ENCODE measurements at places on chromosomes 13 and 19. TPM values are rescaled to one million over a fixed set of nuclear protein-coding genes. Genes with fewer than 3 reads are reported as not detected.

DNA sequence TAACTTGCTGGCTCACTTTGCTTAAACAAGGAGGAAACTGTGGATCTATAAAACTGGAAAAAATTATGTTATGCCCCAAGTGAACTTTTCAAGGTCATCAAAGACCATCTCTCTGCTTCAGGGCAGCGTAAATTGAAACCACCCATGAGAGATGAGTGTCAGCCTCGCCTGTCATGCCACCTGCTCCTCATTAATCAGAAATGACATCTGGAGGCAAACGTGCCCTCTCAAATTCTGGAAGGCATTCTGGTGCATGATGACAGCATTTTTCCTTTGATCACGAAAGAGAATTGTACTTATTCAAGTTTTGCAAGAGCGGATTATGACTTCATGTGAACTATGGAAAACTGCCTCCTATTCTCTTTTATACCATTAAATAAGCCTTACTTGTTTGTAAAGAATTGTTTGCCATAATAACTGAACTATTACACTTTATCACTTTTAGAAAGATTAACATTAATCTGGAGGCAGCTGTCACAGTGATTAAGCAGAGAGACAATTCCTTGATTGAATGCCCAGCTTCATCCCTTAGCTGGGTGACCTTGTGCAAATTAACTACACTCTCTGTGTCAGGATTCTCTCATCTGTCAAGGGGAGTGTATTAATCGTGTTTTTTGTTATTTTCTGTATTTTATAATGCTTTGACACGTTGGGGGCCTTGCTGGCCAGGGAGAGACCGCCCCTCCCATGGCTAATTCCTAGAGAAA, 17.0 kb upstream of the SACS start:
- no peak for DNase-seq

Gene CATSPERD
- total RNA-seq: not detected

DNA sequence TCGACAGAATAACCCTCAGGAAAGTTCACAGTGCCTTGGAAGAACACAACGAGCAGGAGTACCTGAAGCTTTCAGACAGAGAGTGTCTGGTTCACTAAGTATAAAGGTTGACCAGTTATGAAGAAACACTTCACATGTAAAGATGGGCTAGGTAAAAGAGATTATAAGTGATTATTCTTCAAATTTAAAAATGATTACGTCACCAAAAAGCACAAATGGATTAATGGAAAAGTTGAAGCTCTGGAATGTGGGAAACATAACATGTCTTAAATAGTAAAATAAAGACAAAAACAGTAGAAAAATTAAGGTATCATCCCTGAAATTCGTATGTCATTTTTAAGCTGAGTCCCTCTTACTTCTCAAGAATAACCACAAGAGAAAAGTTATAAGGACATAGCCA, 643.9 kb upstream of the KLF12 start:
- DNase-seq: no peak

Gene C1QTNF9
- 3.9 TPM for total RNA-seq

GRCh38 chr13:73054712-73055111, 4.1 kb upstream of the KLF5 start:
- no peak for DNase-seq

GRCh38 chr13:77291774-77292173, 35.1 kb downstream of the MYCBP2 start:
- no peak for DNase-seq

GRCh38 chr13:83666141-83666540, 216.1 kb downstream of the SLITRK1 start:
- no peak for DNase-seq

DNA sequence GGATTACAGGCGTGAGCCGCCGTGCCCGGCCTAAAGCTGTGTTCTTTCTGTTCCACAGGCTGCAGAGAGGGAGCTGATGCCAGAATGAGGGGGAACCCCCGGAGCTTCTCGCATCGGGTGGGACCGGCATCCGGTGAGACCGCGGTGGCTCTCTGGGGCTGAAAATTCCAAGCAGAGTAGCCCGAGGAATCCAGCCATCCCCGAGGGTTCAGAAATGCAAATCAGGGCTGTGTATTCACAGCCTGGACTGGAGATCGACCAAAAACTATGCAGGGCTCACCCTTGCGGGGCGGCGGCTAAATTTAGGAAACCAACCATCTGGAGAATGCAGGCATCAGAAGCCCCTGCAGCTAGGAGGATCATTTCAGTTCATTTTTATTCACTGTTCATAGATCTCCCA, 99.2 kb downstream of the GNG7 start:
- DNase-seq: peak; percentile 77

Gene CACNA1A
- 0.42 TPM for total RNA-seq

Gene GIPC3
- total RNA-seq: 1.9 TPM

- no peak for DNase-seq
Measured at GRCh38 chr19:45293682-45294081, 29.0 kb downstream of the CKM start.

Gene MYO9B
- total RNA-seq: 38.1 TPM

- DNase-seq: no peak
Measured at GRCh38 chr13:62483774-62484173, 1068.1 kb upstream of the PCDH20 start.

GRCh38 chr13:30119476-30119875, 187.9 kb downstream of the KATNAL1 start:
- DNase-seq: no peak

- DNase-seq: no peak
Measured at GRCh38 chr13:33636955-33637670, 180.8 kb upstream of the RFC3 start.

- DNase-seq: no peak
Measured at GRCh38 chr19:46254776-46255175, 25.2 kb downstream of the IGFL1 start.

DNA sequence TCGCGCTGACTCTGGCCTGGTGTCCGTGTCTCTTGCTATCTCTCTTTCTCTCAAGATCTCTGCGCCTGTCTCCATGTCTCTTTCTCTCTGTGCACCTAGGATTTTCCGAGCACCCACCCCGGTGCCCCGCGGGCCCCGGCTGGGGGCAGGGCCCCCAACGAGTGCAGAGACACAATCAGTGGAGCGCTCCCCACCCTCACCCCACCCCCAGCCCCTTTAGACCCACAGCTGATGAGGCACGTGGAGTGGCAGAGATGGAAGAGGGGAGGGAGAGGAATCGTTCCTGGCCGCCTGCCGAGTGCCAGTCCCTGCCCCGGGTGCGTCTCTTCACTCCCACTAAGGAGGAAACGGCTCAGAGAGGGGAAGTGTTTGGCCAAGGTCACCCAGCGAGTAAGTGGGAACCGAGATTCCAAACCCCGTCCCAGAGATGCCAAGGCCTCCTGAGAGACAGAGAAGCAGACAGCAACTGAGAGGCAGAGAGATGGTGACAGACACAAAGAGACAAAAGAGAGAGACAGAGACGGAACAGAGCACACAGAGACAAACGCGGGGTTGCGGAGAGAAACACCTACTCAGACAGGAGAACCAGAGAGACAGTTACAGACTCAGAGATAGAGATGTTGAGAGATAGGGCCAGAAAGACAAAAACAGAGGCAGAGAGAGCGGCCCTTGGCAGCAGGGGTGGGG, 626 bp upstream of the BCL3 start:
- DNase-seq: peak; percentile 80

Gene KLF1
- not detected for total RNA-seq

- DNase-seq: peak; percentile 53
Measured at GRCh38 chr19:1901940-1902404, 3.2 kb upstream of the ADAT3 start.

DNA sequence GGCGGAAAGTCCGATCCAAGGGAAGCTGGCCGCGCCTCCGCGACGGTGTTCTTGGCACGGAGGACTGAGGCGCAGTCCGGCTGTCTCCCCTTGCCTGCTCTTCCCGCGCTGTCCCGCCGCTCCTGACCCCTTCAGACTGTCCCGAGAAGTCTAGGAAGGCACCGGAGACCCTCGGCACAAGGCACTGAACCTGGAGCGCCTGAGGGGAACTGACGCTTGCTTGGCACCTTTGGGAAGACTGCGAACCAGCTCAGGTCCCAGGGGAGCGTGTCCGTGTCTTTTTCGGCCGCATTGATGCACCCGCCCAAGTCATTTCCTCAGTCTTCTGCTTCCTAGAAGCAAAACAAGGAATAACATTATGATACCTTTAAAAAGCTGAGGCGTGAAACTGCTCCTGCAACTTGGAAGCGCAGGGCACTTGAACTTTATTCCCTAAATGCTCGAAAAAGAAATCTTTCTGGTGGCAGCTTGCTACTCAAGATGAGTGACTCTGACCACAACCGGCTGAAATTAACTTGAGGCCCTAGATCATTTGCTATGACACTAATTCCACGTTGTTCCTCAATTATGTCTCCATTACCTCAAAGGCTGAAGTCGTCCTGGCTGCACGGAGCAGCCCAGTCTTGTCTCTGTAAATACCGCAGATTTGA, 735 bp upstream of the FLT1 start:
- DNase-seq: no peak

- no peak for DNase-seq
Measured at GRCh38 chr19:16436780-16437332, 34.9 kb downstream of the EPS15L1 start.

Gene IGFL3
- total RNA-seq: not detected

- DNase-seq: peak; percentile 76
Measured at GRCh38 chr19:869245-870177, 10.0 kb downstream of the CFD start.

DNA sequence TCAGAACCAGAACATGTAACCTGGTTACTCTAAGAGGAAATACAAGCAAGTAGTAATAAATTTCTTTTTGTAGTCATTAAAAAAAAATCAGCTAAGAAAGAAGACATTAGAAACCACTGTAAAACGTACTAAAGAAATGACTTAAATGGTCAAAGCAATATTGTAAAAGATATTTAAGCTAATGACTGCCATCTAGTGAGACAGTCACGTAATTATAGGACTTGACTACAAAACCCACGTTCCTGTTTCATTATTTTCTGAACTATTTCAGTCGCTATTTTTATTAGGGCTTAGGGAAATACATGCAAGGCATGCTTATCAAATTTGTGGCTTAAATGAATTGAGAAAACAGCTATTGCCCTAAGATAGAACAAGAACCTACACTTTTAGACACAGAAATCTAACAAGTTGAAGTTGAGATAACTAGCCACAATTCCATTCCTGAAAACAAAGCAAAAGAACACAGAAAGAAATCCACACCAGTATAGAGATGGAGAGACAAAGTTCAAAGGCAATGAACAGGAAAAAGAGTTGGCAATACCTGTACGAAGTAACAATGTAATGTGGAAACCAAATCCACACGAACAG, 17.9 kb downstream of the ALG5 start:
- DNase-seq: no peak

- DNase-seq: no peak
Measured at GRCh38 chr13:80000684-80001509, 340.0 kb downstream of the SPRY2 start.

GRCh38 chr19:50046649-50047503, 21.1 kb downstream of the ZNF473 start:
- peak; percentile 50 for DNase-seq

Gene NCR1
- 0.27 TPM for total RNA-seq

DNA sequence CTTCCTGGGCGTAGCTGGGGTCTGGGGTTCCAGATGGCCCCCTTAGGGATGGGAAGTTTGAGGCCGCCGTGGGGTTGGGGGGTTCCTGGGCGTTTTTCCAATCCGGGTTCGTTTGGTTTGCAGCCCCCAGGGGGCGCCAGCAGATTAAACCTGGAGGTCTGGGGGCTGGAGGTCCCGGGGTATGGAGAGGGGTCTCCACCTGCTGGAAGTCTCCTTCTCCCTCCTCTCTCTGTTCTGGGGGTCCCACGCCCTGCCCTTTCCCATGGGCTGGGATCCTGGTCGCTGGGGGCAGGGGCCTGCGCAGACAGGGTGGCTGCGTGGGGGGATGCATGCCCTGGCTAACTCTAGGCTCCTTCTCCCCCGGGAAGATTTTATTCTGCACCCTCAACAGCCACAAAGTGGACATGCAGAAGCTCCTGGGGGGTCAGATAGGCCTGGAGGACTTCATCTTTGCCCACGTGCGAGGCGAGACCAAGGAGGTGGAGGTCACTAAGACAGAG, 899 bp downstream of the GIPC3 start:
- DNase-seq: no peak

DNA sequence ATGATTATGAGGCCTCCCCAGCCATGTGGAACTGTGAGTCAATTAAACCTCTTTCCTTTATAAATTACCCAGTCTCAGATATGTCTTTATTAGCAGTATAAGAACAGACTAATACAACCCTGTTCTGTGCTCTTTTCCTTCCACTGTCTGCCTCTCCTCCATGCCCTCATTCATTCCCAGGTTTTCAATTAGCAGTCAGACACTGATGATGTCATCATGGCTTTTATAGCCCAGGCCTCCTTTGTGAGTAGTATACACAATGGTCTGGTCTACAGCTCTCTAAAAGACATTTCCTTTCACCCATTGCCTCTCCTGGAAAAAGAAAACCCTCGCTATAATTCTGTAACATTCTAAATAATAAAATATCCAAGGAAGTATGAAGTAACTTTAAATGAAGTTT, 25.5 kb downstream of the FGF14 start:
- DNase-seq: no peak

GRCh38 chr19:29610213-29610573, 4.1 kb downstream of the POP4 start:
- no peak for DNase-seq

Gene DENND1C
- 0.87 TPM for total RNA-seq

Gene PSG11
- not detected for total RNA-seq

Gene FCHO1
- 0.97 TPM for total RNA-seq

- no peak for DNase-seq
Measured at GRCh38 chr13:95382916-95383315, 81.7 kb upstream of the ABCC4 start.

DNA sequence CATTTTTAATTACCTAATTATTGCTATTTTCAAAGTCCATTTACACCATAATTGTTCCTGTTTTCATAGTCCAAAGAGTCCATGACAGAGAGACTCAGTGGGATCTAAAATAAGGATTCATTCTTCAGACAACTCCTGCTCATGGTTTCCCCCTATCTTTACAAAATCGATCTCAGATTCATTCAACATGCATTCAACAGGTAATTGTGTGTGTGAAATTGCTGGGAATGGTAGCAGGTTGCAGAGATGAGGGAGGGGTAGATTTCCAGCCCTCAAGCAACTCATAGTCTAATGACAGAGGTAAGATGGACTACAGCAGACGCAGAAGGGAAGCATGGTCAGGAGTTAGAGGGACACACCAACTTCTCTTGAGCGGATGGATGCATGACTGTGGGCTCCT, 138.1 kb downstream of the TSHZ3 start:
- DNase-seq: no peak

Gene GPC6
- 1.6 TPM for total RNA-seq

DNA sequence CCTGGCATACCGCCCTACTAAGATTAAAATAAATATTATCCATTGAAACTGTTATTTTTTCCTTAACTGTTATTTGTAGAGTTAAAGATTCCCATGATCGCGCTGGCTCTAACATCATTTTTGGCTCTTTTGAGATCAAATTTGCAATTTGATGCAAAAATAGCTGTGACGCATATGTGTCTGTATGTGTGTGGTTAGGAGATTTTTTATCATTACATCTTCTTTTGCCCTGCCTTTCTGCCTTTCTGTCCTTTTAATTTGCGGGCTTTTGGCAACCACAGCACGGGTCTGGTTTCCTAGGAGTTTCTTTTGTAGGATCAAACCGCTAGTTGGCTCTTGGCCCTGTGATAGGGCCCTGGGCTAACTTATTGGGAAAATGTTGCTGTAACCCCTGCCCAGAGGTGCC, 37.3 kb upstream of the ALOX5AP start:
- no peak for DNase-seq

Measured in left ventricle myocardium superior (tissue), 1 donor.